ENCODE measurements at places on chromosomes 1 and 21. TPM values are rescaled to one million over a fixed set of nuclear protein-coding genes. Genes with fewer than 3 reads are reported as not detected.

CROCC gene
- total RNA-seq, result 35.9 TPM

RIPPLY3 gene
- total RNA-seq, result not detected

CFHR5 gene
- total RNA-seq, result not detected

FAM110D gene
- under 0.01 TPM for total RNA-seq

SLAMF9 gene
- 1.2 TPM for total RNA-seq

RERE gene
- 35.8 TPM for total RNA-seq

TSPAN2 gene
- total RNA-seq, result 0.12 TPM

KLHDC9 gene
- total RNA-seq, result 3.5 TPM

NOTCH2NLA gene
- 91.1 TPM for total RNA-seq

FOXD3 gene
- total RNA-seq, result not detected

SYT14 gene
- total RNA-seq, result 0.44 TPM

SLC44A3 gene
- 1.7 TPM for total RNA-seq

CD2 gene
- total RNA-seq, result not detected

SYCP1 gene
- total RNA-seq, result not detected

TGFB2 gene
- total RNA-seq, result 5.7 TPM

BGLAP gene
- total RNA-seq, result 0.13 TPM

NHLH2 gene
- total RNA-seq, result not detected

ELAPOR1 gene
- total RNA-seq, result 0.25 TPM

PRKAB2 gene
- 7.7 TPM for total RNA-seq

OR2C3 gene
- not detected for total RNA-seq

SPRTN gene
- 15.1 TPM for total RNA-seq

GBP3 gene
- total RNA-seq, result 9.0 TPM

HAO2 gene
- not detected for total RNA-seq

AMPD1 gene
- not detected for total RNA-seq

FAM3B gene
- total RNA-seq, result not detected

HES5 gene
- not detected for total RNA-seq

C1orf115 gene
- 5.1 TPM for total RNA-seq

CNR2 gene
- not detected for total RNA-seq

KRTAP10-12 gene
- total RNA-seq, result not detected

SLC6A17 gene
- total RNA-seq, result 1.6 TPM

C8B gene
- total RNA-seq, result not detected

LCE1E gene
- not detected for total RNA-seq

G0S2 gene
- 12.8 TPM for total RNA-seq

All from aortic smooth muscle cell (primary cell).